OCI-LY7 (cell line): ENCODE measurements at places on chromosomes 2 and 18.

DNA sequence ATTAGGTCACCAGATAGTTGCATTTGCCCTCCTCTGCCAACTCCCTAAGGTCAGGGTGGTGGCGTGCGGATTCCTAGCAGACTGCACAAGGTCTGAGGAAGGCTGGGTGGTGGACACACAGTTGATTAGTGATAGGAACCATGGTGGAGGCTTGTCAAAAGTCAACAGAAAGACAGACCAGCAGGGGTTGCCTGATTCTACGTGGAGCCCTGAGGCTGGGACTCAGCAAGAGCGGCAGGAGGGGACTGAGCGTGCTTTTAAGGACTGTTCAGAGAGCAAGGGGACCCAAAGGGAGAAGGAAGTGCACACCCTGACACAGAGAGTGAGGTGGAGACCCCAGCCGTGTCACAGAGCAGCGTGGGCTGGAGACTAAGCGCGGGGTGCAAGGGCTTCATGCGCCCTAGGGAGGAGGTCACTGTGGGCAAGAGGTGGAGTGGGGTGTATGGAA, 513.2 kb downstream of the RNF144A start:
- peak; percentile 43 for DNase-seq

DNA sequence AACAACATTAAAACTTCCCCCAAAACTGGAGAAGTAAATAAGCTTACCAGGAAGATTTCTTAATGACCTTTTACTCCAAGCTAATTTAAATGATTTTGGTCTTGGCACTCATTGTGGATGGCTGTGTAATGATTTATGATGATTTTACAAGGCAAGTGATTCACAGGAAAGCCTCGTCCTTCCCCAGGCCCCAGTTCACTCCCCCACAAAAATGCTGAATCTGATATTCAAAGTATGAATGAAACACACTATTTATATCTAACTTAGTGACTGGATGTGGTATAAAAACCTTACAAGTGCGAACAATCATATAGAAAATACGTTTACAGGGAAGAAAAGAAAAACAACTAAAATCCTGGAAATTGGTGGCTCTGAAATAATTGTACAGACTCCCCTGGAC, 49.8 kb downstream of the ZNF516 start:
- no peak for DNase-seq

DNA sequence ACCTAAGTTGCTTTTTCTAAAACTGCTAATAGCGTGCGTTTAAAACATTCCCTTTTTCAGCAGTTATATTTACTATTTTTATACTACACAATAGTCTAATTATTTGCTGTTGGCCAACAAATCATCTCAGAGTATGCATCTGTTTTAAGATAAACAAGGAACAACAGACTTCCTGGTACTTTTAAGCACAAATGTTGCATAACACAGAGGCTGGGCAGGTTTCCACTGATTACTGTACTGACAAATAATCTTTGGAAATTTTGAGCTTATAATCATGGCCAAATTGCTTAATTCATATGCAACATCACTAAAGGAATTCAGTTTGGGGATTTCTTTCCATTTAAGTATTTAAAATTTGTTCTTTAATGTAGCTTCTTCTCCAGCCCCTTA, 737.4 kb upstream of the SALL3 start:
- DNase-seq = no peak

DNA sequence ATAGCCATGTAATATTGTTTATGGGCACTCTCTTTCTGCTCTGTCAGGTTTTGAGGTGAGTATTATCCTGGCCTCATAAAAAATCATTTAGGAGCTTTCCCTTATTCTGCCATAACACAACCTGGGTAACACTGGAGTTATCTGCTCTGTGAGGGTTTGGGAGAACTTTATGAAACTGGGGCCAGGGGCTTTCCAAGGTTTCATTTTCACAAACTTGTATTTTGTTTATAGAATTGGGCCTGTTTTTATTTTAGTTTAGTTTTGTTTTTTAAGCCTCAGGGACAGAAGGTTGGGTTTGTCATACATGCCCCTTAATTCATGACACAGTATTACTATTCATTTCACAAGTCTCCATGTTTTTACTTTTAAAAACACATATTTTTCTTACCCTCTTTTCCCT, 83.5 kb downstream of the IRS1 start:
- DNase-seq = no peak

DNA sequence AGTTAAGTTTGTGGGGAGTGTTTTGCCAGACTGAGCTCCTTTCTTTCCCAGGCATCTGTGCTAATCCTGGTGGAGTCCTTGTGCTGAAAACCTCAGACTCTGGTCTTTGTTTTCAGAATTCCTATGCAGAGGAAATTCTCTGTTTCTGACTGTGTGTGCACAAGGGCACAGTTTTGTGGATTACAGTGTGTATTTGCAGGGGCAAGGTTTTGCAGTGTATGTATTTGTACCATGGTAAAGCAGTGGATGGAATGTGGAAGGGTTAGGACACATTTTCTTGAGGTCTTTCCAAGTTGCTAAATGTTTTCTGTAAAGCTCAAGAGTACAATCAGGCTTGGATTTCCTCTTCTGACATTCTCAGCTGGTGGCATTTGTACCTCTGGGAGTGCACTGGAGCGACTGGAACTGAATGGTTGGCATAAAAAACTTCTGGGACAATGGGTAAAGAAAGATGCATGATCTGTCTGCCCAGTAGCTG, 139.5 kb upstream of the RND3 start:
- DNase-seq = no peak

- DNase-seq = no peak
Measured at GRCh38 chr2:156590085-156590739, 154.0 kb downstream of the GPD2 start.

DNA sequence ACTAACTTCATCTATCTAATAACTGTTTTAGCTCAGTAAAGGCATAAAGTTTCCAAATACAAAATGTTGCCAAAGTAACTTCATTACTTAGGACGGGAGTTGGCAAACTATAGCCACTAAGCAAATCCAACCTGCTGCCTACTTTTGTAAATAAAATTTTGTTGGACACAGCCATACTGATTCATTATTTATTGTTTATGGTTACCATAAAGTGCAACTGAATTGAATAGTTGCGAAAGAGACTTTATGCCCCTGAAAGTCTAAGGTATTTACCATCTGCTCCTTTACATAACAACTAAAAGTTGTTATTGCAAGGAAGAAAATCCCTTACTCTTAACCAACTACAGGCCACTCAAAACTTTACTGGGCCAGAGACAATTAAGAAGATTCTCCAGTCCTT, 256.7 kb upstream of the RBBP8 start:
- no peak for DNase-seq

GRCh38 chr2:193377789-193378188, 1183.1 kb upstream of the TMEFF2 start:
- DNase-seq = no peak

DNA sequence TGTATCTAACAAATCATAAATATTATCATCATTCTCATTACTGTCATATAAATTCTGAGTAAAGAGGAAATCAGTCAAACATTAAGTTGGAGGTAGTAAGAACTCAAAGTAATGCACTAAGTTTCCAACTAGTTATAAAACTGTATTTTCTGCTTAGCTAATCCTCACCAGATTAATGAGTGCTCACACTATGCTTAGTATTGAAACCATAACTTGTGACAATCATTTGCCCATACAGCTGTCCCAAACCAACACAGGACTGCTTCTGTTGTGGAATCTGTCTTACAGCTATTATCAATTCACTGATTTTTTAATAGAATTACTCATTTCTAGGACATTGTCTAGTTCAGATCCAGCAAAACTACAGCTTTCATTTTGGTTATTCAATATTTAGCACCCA, 41.5 kb upstream of the TANK start:
- DNase-seq = no peak

DNA sequence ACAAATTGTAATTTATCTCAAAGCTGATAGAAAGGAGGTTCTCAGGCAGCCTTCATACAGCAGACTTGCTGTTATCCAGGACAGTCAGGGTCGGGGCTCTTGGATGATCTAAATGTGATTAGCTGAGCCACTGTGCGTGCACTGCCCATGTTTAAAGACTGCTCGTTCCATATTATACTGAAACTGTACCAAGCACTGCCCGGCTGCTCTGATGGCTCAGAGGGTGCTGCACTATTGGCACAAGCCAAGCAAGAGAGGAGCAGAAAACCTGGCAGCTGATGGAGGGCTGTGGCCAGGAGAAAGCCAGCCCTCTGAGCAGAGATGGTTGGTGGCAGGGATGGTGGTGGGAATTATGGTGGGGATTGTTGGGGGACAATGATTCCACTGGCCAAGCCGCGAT, 63.4 kb downstream of the COL6A3 start:
- no peak for DNase-seq

GRCh38 chr18:46346213-46346612, 242.0 kb downstream of the HAUS1 start:
- DNase-seq = no peak

- DNase-seq = peak; percentile 60
Measured at GRCh38 chr18:78642296-78642951, 337.2 kb upstream of the SALL3 start.

- DNase-seq = no peak
Measured at GRCh38 chr2:125006676-125007075, 981.6 kb downstream of the CNTNAP5 start.

- no peak for DNase-seq
Measured at GRCh38 chr18:41659438-41660130, 295.4 kb upstream of the PIK3C3 start.

DNA sequence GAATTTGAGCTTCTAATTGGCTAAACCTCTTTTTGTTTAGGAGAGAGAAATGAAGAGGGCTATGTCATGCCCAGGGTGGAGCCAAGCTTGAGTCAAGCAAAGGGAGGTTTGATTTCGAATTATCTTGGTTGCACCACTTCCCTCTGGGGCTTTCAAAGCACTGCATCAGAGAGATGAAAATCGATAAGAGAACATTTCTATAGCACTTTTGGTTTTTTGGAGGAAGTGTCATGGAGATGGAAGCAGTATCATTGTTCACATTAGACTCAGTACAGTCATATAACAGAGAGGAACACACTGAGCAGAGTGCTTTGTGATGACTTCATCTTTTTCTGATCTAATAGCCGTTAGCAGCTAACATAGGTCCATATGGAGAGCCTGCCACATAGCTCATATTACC, 120.3 kb upstream of the UXS1 start:
- DNase-seq = no peak

DNA sequence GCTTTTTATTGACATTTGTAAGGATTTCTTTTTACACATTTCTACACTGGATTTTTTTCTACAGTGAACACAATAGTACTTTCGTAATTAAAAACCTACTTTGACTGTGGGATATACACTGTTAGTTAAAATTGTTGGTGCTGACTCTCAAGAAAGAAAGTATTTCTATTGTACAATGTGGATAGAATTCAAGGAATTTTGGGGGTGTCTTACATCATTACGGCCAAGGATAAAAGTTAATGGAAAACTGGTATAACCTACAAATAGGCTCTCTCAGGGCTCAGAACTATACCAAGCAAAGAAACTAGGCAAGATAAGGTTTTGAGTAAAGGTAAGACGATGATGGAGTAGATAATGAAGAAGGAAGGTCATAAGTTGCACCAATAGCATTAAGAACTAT, 198.4 kb upstream of the PARD3B start:
- no peak for DNase-seq

- no peak for DNase-seq
Measured at GRCh38 chr2:234952270-234953115, 676 bp downstream of the SH3BP4 start.

- no peak for DNase-seq
Measured at GRCh38 chr2:215845839-215846586, 167.3 kb downstream of the MREG start.

DNA sequence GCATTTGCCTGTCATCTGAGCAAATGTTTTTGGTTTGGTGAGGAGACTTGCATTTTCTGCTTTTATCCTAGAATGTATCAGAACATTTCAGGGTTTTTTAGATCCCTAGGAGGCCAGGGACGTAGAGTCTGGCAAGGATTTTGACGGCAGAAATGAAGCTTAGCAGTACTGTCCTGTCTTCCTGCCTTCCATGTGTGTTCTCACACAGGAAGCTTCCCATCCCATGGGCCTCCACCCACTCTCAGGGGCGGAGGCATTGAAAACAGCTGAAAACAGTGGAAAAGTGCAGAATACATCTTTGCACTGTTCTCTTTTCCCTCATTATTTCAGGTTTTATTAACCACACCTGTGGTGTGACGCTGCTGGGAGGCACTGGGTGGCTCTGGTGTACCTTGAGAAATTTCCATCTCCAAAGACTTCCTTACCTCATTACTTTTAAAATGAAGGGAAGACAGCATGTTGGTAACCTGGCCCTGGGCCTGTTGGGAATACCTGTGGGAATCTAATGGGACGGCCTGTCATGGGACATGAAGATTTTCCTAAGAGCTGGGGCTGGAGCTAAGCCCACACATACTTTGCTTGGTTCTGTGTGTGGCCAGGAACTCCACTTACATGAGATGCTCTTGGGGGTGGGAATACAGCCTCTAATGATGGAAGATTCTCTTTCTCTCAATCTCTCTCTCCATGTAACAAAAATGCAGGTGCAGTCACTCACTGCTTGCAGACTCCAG, 20.5 kb downstream of the PCARE start:
- DNase-seq = no peak

DNA sequence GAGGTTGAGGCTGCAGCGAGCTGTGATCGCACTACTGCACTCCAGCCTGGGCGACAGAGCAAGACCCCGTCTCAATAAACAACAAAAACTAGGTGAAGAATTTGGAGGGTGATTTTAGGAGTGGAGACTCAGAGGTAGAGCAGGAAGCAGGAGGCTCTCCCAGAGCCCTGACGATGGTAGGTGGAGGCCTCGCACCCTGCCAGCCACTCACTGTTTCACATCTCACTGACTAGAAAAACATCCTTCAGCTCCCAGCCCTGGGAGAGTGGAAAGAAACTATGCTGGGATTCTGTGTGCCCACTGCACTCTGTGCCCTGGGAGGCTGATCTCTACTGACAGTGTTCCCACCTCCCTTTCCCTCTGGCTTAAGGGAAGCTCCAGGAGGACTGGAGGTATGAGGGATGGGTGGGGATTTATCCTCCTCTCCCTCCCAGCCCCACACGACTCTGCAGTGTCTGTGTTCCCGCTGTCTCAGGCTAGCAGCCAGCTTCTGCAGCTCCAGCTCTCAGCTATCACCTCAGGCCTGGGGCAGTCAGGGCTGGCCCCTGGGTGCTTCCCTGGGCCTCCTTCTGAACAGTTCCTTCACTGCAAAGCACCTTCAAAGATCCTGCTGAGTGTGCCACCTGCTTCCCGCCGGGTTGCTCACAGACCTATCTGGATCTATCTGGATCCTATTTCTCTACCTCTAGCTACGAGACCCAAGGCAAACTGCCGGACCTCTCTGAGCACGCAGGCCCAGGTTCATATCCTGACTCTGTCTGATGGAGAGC, 9.6 kb downstream of the CIB4 start:
- DNase-seq = no peak

GRCh38 chr18:64695851-64696553, 547.1 kb upstream of the LINC00305 start:
- DNase-seq = peak; percentile 24

GRCh38 chr2:117958186-117958585, 55.7 kb downstream of the CCDC93 start:
- no peak for DNase-seq

GRCh38 chr18:63207143-63207790, 112.3 kb downstream of the BCL2 start:
- DNase-seq = peak; percentile 49
